ENCODE measurements at places on chromosomes 6 and 20.

DNA sequence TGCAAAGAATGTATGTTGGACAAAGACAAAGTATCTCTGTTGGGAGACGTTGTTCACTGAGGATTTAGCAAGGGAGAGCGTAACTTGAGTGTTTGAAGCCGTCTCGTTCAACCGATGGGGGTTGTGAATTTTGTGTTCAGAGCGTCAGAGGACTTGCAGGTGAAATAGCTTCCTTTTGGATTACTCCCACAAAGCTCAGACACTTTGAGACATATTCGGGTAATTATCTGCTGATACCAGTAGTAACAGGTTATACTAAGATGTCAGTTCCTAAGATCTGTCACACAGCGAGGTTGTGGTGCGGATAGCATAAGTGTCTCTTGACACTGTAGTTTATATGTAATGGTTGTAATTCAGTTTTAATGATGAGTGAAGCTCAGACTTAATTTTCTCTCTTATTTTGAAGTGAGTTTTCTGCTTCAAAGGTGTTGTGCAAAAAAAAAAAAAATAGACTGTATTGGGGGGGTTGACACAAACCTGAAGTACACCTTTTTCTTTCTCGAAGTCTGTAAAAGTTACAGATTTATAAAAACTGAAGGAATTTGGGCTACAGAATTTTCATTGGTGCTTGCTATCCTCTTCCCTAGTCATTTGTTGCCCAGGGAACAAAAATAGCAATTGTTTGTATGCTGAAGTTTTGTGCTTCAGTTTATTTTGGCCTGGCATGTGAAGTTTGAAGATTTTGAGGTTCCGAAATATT, 1.7 kb downstream of the ASXL1 start:
- no peak for DNase-seq

- DNase-seq: peak; percentile 44
Observed at GRCh38 chr20:20407891-20408805, 40.2 kb downstream of the INSM1 start.

GRCh38 chr6:170584954-170585498, 589 bp upstream of the PDCD2 start:
- no peak for DNase-seq

DNA sequence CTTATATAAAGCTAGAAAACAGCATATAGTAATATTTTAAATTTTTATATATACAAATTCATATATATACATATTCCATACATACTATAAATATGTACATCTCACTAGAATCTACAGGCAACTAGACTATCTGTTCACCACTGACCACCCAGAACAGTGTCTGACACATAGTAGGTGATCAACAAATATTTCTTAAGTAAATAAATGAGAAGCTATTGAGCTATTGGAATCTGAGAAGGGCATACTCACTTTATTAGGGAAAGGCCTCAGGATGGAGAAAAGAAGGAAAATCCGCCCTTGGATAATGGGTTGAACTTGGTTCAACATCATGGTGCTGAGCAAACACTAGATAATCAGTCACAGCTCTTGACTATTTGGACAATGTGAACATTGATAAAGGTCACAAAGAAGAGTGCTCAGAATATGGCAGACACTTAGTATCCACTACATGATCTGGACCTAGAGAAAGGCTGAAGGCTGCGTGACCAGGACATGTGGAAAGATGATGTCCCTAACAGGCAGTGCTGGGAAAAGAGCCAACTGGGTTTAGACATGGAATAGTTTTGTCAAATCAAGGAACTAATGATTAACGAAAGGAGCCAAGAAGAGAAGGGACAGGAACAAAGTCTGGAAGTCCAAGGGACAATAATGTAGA, 186.1 kb downstream of the TASP1 start:
- no peak for DNase-seq

- no peak for DNase-seq
Observed at GRCh38 chr6:112634376-112634775, 287.2 kb downstream of the RFPL4B start.

DNA sequence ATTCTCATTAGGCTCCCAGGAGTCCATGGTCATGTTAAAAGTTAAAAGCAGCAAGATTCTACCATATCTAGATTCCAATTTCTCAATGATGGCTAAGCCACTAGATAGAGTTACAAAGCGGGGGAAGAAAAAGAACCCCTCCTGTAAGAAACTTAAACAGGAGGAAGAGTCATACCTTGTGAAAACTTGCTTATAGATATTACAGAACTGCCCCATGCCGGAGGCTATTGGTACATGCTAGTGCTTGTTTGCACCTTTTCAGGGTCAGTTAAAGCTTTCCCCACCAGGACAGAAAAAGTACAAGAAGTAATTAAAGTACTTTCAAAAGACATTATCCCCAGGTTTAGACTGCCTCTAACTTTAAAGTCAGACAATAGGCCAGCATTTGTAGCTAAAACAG, 15.5 kb upstream of the GSTA3 start:
- no peak for DNase-seq

GRCh38 chr6:143695969-143696663, 18.4 kb downstream of the PHACTR2 start:
- no peak for DNase-seq

- no peak for DNase-seq
Observed at GRCh38 chr6:43267619-43268354, 24.5 kb downstream of the TTBK1 start.

GRCh38 chr20:20799716-20800312, 87.4 kb upstream of the RALGAPA2 start:
- DNase-seq: no peak

- no peak for DNase-seq
Observed at GRCh38 chr6:9699888-9700287, 715.0 kb downstream of the TFAP2A start.

DNA sequence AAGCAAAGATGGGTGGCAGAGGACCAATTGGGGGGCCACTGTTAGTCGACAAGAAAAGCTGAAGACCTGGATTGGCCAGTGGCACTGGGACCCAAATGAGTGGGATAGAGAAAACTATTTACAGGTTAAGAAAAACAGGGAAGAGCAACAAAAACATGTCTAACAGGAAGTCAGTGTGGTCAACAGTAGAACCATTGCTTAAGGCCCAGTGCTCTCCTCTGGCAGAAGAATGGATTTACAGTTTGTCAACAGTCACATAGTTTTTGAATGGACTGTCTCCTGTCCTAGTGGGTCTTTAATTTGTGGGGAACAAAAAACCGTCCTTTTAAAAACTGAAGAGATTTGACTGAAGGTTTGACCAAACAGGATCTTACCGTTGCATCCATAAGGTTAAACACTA, 12.1 kb upstream of the WTAP start:
- DNase-seq: no peak

GRCh38 chr6:166862978-166863530, 93.3 kb downstream of the RNASET2 start:
- no peak for DNase-seq

DNA sequence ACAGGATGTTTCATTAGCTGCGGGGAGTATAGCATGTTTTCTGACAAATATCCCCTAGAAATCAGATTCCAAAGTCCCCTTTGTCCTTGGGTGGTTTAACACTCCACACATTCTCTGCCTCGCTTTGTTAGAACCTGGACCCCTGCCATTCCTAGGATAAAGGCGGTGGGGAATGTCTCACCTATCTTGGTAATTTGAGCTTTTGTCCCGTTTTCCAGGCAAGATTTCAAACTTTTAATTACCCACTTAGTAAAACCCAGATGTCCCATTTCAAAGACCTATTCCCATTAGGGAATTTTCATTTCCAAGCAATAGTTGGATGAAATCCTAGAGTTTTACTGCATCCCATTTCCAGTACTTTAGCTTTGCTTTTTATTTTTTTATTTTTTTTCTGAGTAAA, 501.0 kb upstream of the MAP3K7 start:
- DNase-seq: no peak

GRCh38 chr20:63048516-63049190, 41.9 kb upstream of the BHLHE23 start:
- no peak for DNase-seq

DNA sequence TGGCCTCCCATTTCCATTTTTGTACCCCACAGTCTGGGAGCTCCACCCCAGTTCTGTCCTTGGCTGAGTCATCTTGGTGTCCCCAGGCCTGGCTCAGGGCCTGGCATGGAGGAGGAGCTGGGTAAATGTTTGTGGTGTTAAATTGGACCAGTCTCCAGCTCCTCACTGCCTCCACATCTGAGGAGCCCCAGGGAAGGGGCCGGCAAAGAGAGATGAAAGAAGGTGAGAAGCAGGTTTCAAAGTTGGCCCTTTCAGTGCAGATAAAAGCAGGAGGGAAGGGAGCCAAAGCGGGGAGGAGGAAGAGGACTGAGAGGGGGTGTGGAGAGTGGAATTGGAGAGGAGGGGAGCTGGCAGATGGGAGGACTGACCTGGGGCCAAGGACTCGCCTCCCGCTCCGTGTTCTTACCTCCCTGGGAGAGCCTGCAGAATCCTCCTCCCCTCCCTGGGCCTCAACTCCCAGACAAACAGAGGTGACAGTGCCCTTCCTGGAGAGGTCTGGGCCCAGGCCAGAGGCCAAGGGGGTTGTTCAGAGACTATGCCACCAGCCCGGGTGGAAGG, 89.0 kb downstream of the CD40 start:
- no peak for DNase-seq

DNA sequence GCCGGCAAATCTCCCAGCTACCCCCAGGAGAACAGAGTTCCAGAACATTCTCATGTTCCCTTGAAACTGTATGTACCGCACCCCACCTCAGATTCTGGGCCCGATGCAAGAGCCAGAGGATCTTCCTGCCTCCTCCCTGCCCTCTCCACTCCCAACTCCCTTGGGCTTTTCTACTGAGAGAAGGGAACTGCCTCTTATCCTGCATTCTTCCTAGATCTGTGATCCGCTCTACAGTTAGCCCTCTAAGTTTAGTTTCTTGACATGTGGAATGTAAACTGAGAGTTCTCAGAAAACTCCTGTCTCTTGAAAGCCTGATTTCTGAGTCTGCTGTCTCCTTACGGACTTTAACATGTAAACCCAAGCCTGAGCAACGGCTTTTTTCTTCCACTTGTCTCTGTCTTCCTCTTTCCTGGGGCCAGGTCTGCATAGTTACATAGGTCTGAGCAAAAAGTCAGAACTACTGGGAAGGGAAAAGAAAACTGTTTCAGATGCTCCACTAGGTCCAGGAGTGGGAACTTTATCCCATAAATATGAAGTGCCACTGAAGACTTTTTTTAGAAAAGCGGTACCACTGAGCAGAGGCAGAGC, 86.5 kb upstream of the TNFAIP3 start:
- no peak for DNase-seq

DNA sequence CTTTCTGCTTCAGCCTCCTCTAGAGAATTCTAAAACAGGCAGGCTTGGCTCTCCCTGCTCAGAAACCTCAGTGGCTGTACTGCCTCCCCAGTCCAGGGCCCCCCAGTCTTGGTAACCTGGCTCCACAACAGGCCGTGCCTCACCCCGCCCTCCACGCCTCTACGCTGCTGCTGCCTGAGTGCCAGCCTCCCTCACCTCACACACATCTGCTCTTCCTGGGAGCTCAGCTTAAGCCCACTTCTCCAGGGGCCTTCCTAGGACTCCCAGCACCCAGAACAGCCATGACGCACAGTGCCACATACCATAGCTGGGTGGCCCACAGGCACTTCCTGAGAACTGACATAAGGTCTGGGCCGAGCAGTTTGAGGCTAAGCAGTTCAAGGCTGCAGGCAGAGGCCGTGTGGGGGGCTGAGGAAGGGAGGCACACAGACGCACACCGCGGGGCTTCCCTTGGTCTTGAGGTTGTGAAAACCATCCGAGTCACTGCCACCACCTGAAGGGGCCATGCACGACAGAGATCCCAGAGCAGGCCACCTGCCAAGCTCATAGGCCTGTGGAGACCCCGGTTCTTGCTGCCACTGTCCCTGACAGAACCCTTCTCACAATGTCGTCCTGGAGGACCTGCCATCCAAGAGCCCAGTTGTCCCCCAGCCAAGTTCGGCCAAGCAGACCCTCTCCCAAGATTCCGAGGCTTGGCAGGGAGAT, 42.6 kb downstream of the DSTN start:
- no peak for DNase-seq

GRCh38 chr6:4280707-4281106, 145.3 kb upstream of the ECI2 start:
- DNase-seq: no peak

DNA sequence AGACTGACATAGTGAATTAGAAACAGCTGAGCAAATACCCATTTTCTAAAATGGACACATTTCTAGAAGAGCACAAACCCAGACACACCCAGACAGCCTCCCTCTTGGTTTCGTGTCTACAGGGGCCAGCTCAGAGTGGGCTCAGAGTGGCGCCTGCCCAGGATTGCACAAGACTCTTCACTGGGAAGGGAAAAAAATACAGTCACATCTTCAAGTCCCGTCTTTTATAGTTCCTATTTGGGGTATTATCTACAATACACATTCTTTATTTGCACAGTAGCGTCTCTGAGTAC, 246.1 kb upstream of the AFDN start:
- DNase-seq: no peak

GRCh38 chr6:22036275-22036674, 260.6 kb downstream of the PRL start:
- no peak for DNase-seq

DNA sequence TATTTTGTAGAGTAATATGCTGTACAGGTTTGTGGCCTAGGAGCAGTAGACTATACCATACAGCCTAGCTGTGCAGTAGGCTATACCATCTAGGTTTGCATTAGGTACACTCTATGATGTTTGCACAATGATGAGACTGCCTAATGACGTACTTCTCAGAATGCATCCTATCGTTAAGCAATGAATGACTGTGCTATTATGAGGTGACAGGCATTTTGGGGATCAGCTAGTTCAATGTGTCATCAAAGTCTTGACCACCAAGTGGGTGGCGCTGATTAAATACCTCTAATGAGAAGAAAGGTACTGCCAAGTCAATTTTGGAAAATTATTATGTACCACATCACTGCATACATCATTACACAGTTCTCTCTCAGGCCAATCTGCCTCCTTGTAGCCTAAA, 190.2 kb downstream of the BACH2 start:
- no peak for DNase-seq

- DNase-seq: no peak
Observed at GRCh38 chr6:120871416-120872261, 462.6 kb downstream of the TBC1D32 start.

DNA sequence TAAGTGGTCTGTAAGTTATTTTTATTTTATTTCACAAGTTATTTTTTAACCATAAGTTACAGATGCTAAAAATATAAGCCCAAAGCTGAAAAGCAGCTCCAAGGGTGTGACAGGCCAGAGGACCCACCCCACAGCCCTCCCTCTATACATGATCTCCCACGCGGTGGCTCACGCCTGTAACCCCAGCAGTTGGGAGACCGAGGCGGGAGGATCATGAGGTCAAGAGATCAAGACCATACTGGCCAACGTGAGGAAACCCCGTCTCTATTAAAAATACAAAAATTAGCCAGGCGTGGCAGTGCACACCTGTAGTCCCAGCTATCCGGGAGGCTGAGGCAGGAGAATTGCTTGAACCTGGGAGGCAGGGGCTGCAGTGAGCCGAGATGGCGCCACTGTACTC, 32.2 kb downstream of the COL11A2 start:
- no peak for DNase-seq
